ENCODE measurements at places on chromosomes 5 and 9. TPM values are rescaled to one million over a fixed set of nuclear protein-coding genes. Genes with fewer than 3 reads are reported as not detected.

DMRTA1 gene
- total RNA-seq: 0.14 TPM

DNA sequence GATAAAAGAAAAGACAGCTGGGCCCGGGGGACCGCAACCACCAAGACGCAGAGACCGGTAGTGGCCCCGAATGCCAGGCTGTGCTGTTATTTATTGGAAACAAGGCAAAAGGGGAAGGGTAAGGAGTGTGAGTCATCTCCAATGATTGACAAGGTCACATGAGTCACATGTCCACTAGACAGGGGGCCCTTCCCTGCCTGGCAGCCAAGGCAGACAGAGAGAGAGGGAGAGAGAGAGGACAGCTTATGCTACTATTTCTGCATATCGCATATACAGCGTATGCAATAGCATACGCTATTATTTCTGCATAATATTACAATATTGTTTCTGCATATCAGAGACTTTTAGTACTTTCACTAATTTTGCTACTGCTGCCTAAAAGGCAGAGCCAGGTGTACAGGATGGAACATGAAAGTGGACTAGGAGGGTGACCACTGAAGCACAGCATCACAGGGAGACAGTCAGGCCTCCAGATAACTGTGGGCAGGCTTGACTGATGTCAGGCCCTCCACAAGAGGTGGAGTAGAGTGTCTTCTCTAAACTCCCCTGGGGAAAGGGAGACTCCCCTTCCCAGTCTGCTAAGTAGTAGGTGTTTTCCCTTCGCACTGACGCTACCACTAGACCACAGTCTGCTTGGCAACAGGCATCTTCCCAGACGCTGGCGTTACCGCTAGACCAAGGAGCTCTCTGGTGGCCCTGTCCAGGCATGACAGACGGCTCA lies 50.3 kb downstream of the RFX3 start:
- no peak for DNase-seq

CDK5RAP2 gene
- 32.1 TPM for total RNA-seq

DNA sequence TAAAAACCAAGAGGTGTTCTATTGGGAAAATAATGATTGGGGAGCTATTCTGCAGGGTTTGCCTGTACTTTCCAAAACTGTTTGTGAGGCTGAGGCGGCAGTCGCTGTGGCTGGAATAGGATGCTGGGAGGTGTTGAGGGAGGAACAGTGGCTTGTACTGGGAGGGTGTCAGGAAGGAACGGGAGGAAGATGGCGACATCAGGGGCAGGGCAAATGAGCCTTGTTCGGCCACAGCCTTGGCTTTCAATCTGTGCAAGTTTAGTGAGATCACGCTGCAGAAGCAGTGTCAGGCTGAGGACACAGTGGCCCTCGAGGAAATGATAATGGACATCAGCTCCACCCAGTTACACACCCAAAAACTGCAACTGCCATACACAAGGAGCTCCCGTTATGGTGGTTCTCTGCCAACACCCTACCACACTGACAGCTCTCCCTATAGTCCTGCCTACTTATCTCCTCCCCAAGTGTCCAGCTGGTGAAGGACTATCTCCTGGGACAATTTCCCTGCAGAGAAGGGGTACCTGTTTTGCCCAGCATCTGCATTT lies 27.3 kb downstream of the KIF2A start:
- no peak for DNase-seq

DNA sequence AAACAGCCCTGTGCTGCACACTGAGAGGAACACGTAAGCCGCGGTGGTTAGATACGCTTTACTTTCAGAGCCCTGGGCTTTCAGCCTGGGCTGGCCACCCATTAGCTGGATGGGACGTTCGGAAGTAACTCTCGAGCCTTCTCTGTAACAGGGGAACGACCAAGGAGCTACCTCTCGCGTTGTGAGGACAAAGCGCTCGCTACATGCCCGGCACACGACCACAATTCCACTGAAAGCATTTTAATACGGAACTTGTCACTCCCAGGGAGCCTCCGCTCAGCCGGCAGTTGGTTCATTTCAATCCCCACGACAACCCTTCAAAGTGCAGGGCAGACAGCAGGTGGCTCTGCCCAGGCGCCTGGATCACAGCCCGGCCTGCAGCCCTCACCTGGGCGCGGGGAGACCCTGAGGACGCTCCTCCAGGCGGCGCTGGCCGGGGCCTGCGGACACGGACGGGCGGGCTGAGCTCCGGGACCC lies 368 bp downstream of the SURF1 start:
- no peak for DNase-seq

DNA sequence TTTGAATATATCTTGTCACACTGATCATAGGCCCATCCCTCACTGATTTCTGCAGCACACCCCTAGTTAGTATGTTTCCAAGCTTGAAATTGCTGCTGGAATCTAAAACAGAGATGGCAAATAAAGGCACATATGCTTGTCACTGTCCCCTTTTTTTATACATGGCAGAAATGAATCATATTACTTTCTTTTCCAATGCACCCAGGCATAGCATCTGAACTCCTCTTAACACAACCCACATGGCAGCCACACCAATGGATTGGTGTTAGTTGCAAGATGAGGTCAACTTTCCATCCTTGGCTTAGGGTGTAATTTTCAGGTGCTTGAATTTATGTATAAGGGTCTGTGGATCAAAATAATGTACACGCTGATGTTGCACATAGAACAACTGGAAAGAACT lies 473.8 kb upstream of the ZNF608 start:
- DNase-seq: no peak

- no peak for DNase-seq
These were observed 13.8 kb downstream of the SLC44A1 start for GRCh38 chr9:105258225-105258737.

SH3GL2 gene
- total RNA-seq: 3.4 TPM

DNA sequence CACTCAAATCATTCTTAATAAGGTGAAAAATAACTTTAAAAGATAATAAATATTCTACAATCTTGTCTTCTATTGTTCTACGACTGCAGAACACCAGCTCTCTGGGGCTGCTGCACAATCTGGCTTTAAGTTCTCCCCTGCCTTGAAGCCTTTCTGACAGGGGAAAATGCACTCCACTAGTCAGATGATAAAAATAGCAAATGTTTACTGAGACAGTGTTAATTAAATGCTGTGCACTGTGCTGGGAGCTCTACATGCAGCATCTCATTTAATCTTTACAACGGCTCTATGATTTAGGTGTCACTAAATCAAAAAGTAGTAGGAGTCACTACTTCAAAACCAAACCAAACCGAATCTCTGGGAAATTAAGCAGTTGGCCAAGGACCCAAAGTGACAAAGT lies 132.7 kb downstream of the SLIT3 start:
- no peak for DNase-seq

F2RL1 gene
- total RNA-seq: 91.6 TPM

C9orf153 gene
- total RNA-seq: not detected

EDIL3 gene
- total RNA-seq: 80.1 TPM

- peak; percentile 60 for DNase-seq
These were observed 94.5 kb upstream of the SPATA31D4 start for GRCh38 chr9:81833563-81834345.

PCDHGA11 gene
- 2.6 TPM for total RNA-seq

GRCh38 chr9:106286249-106286648 lies 576.7 kb upstream of the ZNF462 start:
- no peak for DNase-seq

- no peak for DNase-seq
These were observed 71.8 kb upstream of the CLINT1 start for GRCh38 chr5:157930710-157931109.

GRCh38 chr5:139488260-139488659 lies 5.7 kb upstream of the STING1 start:
- no peak for DNase-seq

OMD gene
- total RNA-seq: not detected

KCNV2 gene
- total RNA-seq: not detected

DNA sequence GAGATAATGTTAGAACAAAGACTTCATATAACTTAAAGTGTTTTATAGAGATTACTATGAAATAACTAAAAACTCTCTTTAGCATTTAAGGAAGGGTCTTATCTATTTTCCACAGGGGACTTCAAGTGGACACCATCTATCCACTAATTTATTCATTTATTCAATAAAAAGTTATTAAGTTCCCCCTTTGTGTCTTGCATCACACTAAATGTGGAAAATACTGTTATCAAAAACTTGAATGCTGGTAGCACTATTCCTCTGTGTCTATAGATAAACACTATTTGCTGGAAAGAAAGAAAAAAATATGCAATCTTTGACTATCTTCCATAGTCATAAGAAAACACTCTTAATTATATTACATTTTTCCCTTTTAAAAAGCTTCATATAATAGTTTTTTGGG lies 20.1 kb upstream of the ZNF622 start:
- no peak for DNase-seq

- DNase-seq: no peak
These were observed 133.7 kb downstream of the ROR2 start for GRCh38 chr9:91816356-91816755.

DNA sequence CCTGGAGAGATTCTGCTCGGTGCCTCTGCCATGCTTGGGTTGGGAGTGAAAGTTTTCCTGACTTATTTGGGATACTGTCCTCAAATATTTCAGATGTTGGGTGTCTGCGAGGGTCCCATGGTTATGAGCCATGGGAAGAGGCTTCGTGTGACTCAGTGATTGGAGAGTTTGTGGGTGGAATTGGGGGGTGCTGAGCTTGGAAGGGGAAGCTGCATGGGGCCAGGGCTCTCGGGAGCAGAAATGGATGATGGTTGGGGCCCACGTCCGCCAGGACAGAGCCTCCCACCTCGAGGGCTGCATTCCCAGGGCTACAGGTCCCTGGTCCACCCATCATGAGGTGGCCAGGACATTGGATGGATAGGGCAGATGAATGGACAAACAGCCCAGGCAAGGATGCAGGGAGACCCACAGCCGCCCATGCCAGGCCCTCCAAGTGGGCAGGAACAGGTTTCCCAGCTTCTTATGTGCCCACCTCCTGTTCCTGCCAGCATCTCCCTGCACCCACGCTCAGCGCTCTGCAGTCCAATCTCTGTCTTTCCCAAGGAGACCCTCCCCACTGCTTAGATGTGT lies 5.5 kb downstream of the OBP2B start:
- no peak for DNase-seq

GRCh38 chr5:88761269-88761850 lies 121.6 kb downstream of the MEF2C start:
- no peak for DNase-seq

GRCh38 chr5:33921002-33921401 lies 15.2 kb upstream of the RXFP3 start:
- no peak for DNase-seq

GRCh38 chr9:35103660-35104191 lies 795 bp upstream of the STOML2 start:
- no peak for DNase-seq

CD180 gene
- not detected for total RNA-seq

NR5A1 gene
- total RNA-seq: not detected

OTP gene
- total RNA-seq: not detected

COMMD10 gene
- 33.6 TPM for total RNA-seq

DNA sequence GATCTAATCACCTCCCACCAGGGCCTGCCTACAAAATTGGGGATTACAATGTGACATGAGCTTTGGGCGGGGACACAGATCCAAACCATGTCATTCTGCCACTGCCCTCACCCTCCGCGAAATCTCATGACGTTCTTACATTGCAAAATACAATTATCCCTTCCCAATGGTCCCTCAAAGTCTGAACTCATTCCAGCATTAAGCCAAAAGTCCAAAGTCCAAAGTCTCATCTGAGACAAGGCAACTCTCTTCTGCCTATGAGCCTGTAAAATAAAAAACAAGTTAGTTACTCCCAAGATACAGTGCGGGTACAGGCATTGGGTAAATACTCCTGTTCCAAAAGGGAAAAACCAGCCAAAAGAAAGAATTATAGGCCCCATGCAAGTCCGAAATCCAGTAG lies 14.6 kb upstream of the PCDHAC2 start:
- no peak for DNase-seq

DNA sequence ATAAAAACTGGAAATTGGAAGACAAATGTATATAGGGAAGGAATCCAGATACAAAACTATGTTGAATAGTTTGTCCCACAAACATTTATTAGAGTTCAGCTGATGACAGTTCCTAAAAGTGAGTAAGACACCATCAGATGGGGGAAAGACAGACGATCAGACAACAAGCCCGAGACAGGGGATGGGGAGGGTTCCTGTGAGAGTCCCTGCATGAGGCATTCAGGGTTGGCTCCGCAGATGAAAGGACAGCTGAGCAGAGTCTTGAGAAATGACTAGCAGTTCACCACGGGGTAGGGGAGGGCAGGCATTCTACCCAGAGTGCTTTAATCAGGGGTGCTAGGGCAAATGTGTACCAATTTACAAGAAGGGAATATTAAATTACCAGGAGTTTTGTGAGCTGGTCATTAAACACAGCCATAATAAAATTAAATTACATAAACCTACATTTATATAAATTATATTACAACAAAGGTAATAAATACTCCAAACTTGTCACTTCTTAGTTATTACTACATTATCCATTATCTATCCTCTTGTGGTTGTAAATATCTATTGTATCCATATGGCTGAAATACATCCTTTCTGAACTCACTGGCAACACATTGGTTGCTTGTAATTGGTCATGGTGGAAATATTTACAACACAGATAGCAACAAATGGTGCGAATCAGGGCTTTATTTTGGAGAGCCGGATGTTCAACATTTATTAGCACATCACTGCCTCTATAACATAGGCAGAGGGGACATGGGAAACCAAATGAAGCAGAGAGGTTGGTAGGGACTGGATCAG lies 27.8 kb downstream of the TNFSF15 start:
- DNase-seq: no peak

GAPVD1 gene
- total RNA-seq: 18.2 TPM

- no peak for DNase-seq
These were observed 646.8 kb upstream of the WWC1 start for GRCh38 chr5:167644619-167645018.

- no peak for DNase-seq
These were observed 87.1 kb upstream of the CKMT2 start for GRCh38 chr5:81146031-81146430.

GRCh38 chr5:27523629-27524028 lies 485.2 kb upstream of the CDH9 start:
- DNase-seq: no peak

DNA sequence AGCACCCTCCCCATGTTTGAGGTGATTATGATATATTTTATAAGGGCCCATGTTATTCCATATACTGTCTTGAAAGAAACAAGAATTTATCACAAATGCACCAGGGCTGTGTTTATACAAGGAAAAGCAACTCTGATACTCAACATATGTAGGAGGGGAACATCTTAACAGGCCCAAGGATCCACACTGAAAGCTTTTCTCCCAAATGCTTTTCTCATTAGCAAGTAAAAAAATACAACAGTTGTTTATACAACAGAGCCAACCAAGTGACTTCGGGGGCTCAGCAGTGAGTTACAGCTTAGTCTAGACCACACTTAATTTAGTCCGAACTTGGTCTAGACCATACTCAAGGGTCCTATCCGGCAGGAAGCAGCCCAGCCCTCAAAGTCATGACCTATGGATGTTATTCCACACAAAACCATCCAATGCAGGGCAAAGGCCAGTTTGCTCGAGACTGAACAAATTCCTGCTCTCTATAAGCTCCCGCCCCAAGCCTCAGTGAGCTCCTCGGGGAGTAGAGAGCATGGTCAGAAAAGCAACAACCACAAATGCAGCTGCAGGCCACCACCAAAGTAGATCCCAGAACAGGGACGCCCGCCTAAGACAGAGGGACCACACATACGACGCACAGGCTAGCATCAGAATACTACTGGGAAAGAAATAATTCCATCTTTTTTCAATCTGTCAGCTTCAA lies 6.8 kb downstream of the GZMK start:
- no peak for DNase-seq

RNF180 gene
- total RNA-seq: 4.5 TPM

NOTCH1 gene
- 17.1 TPM for total RNA-seq
